Daoy (cell line): ENCODE measurements at places on chromosomes 6 and 20. TPM values are rescaled to one million over a fixed set of nuclear protein-coding genes. Genes with fewer than 3 reads are reported as not detected.

GRCh38 chr20:22796469-22797077, 212.2 kb upstream of the FOXA2 start:
- peak; percentile 20 for DNase-seq

- no peak for DNase-seq
Measured at GRCh38 chr6:44087623-44088022, 39.6 kb downstream of the MRPL14 start.

GRCh38 chr6:24376871-24377270, 19.0 kb upstream of the DCDC2 start:
- DNase-seq: no peak

DNA sequence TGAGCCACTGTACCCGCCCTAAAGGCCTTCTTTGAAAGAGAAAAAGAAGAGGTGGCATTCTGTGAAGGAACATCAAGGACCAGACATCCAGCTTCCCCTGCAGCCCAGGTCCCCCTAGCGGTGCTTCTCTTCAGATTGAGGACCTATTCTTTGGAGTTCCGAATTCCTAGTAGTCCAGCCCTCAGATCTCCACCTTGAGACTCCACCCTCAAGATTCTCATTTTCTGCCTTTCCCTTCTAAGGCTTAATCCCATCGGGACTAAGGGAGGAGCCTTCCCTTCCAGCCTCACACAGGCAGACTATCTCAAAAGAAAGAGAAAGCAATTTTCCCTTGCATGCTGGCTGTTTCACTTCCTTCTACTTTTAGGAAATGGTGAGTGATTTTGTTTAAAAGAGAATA, 32.5 kb downstream of the MUC22 start:
- DNase-seq: peak; percentile 66

C4B gene
- total RNA-seq: 0.30 and 3.7 TPM in 2 replicates

TMEM244 gene
- total RNA-seq: 2.7 TPM in 1 of 2 replicates, not detected in the other

OVOL2 gene
- total RNA-seq: 0.91 and 1.0 TPM in 2 replicates
